ENCODE measurements at places on chromosomes 12 and 14. TPM values are rescaled to one million over a fixed set of nuclear protein-coding genes. Genes with fewer than 3 reads are reported as not detected.

DNA sequence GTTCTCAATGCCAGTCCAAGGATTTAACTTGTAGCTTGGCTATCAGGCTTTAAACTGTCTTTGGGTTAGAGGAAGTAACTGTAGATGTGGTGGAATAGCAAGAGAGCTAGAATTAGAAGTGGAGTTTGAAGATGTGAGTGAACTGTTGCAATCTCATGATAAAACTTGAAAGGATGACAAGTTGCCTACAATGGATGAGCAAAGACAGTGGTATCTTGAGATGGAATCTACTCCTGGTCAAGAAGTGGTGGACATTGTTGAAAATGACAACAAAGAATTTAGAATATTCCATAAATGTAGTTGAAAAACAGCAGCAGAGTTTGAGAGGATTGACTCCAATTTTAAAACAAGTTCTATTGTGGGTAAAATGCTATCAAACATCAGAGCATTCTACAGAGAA, 199.0 kb downstream of the DUSP6 start:
- no peaks in the 10 kb centered on the region for H3K4me1 ChIP-seq
- H3K36me3 ChIP-seq, result no peaks in the 10 kb centered on the region
- DNase-seq, result no peak

- peak overlapping the region; percentile 46 for H3K4me3 ChIP-seq
- no peak for DNase-seq
- H3K27me3 ChIP-seq, result no peaks in the 10 kb centered on the region
- H3K36me3 ChIP-seq, result no peaks in the 10 kb centered on the region
- H3K4me1 ChIP-seq, result no peaks in the 10 kb centered on the region
Observed at GRCh38 chr12:52279422-52280318, 5.2 kb downstream of the KRT86 start.

The C12orf60 gene
- 20.6 TPM for polyA plus RNA-seq

The KRT5 gene
- polyA plus RNA-seq, result 2.6 TPM

- no peak overlapping the region for H3K4me3 ChIP-seq
- DNase-seq, result no peak
- H3K27me3 ChIP-seq, result no peaks in the 10 kb centered on the region
- no peak overlapping the region for H3K27ac ChIP-seq
Observed at GRCh38 chr12:104204690-104205480, 10.7 kb upstream of the TXNRD1 start.

DNA sequence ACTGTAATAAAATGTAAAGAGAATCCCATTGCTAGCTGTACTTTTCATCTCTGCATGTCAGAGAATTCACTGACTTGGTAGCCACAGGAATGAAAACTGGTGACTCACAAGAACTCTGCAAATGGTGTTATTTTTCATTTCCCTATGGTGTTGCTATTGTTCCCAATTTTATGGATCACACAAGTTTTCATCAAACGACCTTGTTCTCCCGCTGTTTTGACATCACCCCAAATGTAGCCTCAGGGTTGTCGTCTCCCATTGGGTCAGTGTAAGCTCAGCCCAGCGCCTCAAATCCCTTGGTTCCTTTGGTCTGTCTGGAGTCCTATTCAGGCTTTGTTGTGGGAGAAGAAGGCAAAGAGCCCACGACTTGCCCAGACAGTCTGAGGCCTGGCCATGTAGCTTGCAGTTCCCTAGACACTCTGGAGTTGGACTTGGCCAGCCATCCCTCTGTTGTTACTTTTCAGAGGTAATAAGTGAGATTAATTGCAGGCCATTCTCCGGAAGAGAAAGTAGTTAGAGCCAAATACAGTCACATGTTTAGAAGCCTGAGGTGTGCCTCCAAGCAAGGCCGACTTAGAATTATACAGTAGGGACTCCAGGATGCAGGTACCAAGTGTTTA, 159.2 kb downstream of the TGFB3 start:
- no peaks in the 10 kb centered on the region for H3K27me3 ChIP-seq
- H3K4me3 ChIP-seq, result no peak overlapping the region
- no peaks in the 10 kb centered on the region for H3K36me3 ChIP-seq
- peaks cover 20% of the 10 kb centered on the region for H3K4me1 ChIP-seq
- no peak for DNase-seq

DNA sequence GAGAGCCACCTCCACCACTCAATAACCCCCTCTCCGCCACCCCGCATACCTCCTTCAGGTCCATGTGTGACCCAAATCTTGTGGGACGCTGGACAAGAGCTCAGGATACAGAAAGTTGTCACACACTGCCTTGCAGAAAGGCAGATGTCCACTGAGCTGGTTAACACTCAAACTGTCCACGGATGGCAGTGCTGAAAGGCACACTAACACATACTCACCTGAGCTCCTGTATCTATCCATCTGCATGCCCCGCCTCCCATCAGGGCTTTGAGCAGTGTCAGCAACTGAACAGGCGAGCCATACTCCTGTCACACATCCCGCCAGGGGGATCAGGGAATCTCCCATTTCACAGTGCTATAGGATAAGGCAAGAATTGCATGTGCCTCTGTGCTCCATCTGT, 642.0 kb downstream of the GALC start:
- no peaks in the 10 kb centered on the region for H3K4me1 ChIP-seq
- no peak for DNase-seq
- no peak overlapping the region for H3K4me3 ChIP-seq
- no peaks in the 10 kb centered on the region for H3K36me3 ChIP-seq

The GPR68 gene
- polyA plus RNA-seq, result 3.8 TPM

DNA sequence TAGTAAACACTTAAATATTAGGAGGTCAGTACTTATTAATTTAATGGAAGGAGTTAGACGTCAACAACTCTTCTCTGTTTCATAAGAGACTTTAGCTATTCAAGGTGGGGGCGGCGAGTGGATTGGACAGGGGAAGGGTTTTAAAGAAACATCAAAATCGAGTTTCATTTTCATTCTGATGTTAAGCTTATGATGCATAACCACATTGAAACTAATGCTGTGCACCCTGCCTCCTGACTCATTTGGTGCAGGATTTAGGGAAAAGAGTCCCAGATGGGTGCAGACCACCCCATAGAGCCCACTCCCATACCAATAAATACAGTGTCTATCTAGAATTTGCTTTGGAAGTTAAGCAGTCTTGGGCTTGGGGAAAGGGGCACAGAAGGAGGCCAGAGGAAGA, 7.4 kb downstream of the ZBTB39 start:
- no peak overlapping the region for H3K27ac ChIP-seq
- H3K36me3 ChIP-seq, result no peaks in the 10 kb centered on the region
- peaks cover 8% of the 10 kb centered on the region for H3K4me1 ChIP-seq
- H3K4me3 ChIP-seq, result no peak overlapping the region
- no peaks in the 10 kb centered on the region for H3K27me3 ChIP-seq

GRCh38 chr12:108589840-108590229, 8.0 kb downstream of the TMEM119 start:
- peaks cover 5% of the 10 kb centered on the region for H3K4me1 ChIP-seq
- H3K27ac ChIP-seq, result no peak overlapping the region
- no peak for DNase-seq

The MED13L gene
- polyA plus RNA-seq, result 56.4 TPM

DNA sequence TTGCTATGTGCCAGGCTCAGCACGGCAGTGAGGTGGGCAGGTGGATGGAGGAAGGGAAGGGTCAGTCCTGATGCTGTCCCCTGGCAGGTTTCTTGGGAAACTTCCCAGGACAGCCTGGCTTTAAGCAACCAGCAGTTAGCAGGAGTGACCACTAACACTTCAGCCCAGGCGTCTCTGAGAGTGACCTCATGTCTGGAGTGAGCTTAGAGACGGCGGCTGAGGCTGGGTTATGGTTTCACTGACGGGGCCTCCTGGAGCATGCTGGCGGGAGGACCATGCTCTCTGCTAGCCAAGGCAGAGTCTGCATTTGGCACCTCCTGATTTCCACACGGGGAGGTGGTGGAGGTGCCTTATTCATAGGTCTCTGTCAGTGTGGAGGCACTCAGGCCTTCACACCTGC, 2.5 kb downstream of the HHIPL1 start:
- no peak overlapping the region for H3K4me3 ChIP-seq
- H3K36me3 ChIP-seq, result no peaks in the 10 kb centered on the region
- H3K27me3 ChIP-seq, result no peaks in the 10 kb centered on the region
- H3K27ac ChIP-seq, result no peak overlapping the region
- no peak for DNase-seq

The OR4M1 gene
- not detected for polyA plus RNA-seq

The RASSF9 gene
- 0.99 TPM for polyA plus RNA-seq

DNA sequence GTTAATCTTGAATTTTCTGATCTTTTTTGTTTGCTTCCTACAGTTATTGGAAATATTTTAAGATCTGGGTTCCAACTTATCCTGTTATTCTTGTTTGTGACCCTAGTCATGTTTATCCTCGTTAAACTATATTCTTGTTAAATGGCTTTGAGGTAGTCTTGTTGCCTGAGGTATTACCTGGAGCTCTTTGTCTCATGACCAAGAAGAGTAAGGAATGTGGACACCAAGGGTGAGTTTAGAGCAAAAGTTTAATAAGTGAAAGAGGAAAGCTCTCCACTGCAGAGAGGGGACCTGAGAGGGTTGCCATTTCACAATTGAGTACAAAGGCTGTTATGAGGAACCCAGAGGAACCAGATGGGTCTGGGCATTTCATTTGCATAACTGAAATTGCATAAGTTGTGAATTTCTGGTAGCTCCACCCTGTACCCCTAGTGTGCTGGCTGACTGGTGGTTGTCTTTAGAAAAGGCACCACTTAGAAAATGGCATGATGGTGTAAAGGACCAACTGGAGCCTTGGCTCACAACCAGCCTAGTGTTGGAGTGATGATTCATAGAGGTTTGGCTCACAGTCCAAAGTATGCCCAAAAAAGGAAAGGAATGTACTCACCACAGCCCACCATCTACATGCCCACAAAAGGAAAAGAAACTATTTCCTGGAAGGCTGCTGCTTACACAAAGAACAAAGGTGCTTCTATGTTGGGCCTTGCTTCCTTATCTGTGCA, 36.7 kb upstream of the RESF1 start:
- DNase-seq, result no peak
- no peaks in the 10 kb centered on the region for H3K4me1 ChIP-seq
- H3K36me3 ChIP-seq, result no peaks in the 10 kb centered on the region
- H3K27ac ChIP-seq, result no peak overlapping the region
- H3K4me3 ChIP-seq, result no peak overlapping the region

DNA sequence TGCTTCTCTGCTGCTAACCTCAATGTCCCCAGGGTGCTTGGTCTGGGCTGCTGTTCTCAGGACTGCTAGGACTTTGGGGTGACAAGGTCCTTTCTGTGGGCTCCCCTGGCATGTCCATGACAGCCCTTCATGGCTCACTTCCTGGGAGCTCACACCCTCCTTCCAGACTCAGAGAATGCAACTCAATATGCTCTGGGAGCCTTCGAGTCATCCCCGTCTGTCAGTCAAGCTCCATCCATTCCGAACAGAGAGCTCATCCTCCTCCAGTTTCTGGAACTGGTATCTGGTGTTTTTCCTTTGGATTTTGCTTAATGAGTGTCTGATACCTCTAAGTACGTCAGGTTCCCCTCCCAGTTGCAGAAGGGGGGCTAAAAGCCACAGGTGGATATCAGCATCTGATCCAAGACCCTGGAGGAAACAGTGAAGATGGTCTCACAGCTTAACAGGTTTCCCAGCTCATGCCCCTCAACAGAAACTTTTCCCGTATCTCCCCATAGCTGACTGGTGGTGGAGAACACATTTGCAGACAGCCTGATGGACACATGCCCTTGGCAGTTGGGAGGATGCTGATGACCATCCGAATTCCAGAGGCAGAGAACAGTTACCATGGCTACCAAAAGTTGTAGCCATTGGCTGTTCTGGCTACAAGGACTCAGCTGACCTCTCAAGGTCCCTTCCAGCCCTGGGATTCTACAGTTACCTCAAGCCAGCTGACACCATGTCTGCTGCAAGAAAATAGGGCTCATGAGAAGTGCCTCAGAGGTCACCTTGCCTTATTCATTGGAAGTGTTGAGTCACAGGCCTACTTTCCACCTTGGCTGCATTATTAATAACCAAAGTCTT, 9.5 kb upstream of the RAB35 start:
- H3K4me1 ChIP-seq, result no peaks in the 10 kb centered on the region
- no peak overlapping the region for H3K4me3 ChIP-seq
- no peaks in the 10 kb centered on the region for H3K36me3 ChIP-seq
- H3K27me3 ChIP-seq, result no peaks in the 10 kb centered on the region
- no peak for DNase-seq

- no peaks in the 10 kb centered on the region for H3K27me3 ChIP-seq
- peaks cover 15% of the 10 kb centered on the region for H3K4me1 ChIP-seq
- no peak overlapping the region for H3K4me3 ChIP-seq
- peak; percentile 42 for DNase-seq
- peak overlapping the region; percentile 9 for H3K27ac ChIP-seq
- H3K36me3 ChIP-seq, result no peaks in the 10 kb centered on the region
Observed at GRCh38 chr14:102485693-102486512, 23.7 kb downstream of the ANKRD9 start.

DNA sequence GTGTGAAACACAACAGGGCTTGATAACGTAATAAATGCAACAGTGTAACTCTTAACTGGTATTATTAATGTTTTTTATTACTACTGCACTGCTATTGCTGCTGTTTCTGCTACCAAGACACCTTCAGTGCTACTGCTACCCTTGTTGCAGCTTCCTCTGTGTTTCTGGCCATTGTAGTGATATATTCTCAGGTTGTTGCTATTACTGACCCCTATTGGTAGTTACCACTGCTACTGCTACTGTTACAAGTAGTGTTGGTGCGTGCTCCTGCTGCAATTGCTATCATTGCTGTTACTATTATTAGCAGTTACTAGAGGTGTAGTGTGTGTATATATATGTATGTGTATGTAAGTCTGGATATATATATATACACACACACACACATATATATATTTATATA, 87.2 kb upstream of the PTPRB start:
- H3K4me3 ChIP-seq, result no peak overlapping the region
- no peaks in the 10 kb centered on the region for H3K4me1 ChIP-seq
- DNase-seq, result no peak

DNA sequence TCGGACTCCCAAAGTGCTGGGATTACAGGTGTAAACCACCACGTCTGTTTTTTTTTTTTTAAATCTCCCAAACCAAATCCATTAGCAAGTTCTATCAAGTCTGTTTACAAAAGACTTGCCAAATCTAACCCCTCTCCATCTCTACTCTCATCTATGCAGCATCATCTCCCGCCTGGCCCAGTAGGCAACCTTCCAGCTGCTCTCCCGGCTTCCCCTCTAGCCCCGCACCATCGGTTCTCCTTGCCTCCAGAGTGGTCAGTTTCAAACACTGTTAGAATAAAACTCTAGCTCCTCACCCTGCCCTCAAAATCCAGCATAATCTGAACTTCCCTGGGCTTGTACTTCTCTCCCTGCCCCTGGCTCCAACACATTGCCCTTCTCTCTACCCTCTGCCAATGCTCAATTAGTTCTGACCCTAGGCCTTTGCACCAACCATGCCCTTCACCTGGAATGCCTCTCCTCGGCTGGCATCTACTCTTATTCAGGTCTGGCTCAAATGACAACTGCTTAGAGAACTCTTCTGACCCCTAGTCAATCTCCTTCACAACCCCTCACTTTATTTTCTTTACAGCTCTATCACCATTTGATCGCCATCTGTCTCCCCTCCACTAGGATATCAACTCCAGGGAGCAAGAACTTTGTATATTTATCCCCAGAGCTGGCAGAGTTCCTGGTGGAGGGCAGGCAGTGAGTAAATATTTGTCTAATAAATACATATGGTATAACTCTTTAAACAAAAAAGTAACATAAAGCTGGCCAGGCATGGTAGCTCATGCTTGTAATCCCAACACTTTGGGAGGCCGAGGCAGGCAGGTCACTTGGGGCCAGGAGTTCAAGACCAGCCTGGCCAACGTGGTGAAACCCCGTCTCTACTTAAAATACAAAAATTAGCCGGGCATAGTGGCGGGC, 4.9 kb downstream of the WSB2 start:
- no peak overlapping the region for H3K4me3 ChIP-seq
- peaks cover 19% of the 10 kb centered on the region for H3K4me1 ChIP-seq
- H3K36me3 ChIP-seq, result no peaks in the 10 kb centered on the region
- H3K27me3 ChIP-seq, result no peaks in the 10 kb centered on the region

GRCh38 chr12:104630230-104630670, 173.5 kb downstream of the CHST11 start:
- no peak overlapping the region for H3K27ac ChIP-seq
- peaks cover 22% of the 10 kb centered on the region for H3K4me1 ChIP-seq
- no peaks in the 10 kb centered on the region for H3K36me3 ChIP-seq
- no peaks in the 10 kb centered on the region for H3K27me3 ChIP-seq
- no peak for DNase-seq
- no peak overlapping the region for H3K4me3 ChIP-seq

The OTOGL gene
- 0.88 TPM for polyA plus RNA-seq
